ENCODE measurements at places on chromosomes 16 and 17. TPM values are rescaled to one million over a fixed set of nuclear protein-coding genes. Genes with fewer than 3 reads are reported as not detected.

Gene MYL4
- not detected for total RNA-seq

DNA sequence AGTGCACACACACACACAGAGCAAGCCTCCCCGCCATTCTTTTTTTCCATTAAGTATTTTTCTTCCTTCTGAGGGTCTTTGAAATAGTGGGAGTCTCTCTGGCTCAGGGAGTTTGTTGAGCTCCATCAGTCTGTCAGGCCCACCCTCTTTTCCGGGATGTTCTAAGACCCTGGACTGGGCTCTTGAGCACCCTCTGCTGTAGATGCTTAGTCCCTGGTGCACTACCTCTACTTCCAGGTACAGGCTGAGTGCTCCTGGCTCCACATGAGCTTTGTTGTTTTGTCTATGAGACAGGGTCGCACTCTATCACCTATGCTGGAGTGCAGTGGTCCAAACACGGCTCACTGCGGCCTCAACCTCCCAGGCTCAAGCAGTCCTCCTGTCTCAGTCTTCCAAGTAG, 20.7 kb downstream of the LIMD2 start:
- no peak overlapping the region for H3K4me3 ChIP-seq
- peaks cover 2% of the 10 kb centered on the region for H3K36me3 ChIP-seq
- no peaks in the 10 kb centered on the region for H3K27me3 ChIP-seq
- DNase-seq: no peak
- no peak overlapping the region for H3K27ac ChIP-seq

DNA sequence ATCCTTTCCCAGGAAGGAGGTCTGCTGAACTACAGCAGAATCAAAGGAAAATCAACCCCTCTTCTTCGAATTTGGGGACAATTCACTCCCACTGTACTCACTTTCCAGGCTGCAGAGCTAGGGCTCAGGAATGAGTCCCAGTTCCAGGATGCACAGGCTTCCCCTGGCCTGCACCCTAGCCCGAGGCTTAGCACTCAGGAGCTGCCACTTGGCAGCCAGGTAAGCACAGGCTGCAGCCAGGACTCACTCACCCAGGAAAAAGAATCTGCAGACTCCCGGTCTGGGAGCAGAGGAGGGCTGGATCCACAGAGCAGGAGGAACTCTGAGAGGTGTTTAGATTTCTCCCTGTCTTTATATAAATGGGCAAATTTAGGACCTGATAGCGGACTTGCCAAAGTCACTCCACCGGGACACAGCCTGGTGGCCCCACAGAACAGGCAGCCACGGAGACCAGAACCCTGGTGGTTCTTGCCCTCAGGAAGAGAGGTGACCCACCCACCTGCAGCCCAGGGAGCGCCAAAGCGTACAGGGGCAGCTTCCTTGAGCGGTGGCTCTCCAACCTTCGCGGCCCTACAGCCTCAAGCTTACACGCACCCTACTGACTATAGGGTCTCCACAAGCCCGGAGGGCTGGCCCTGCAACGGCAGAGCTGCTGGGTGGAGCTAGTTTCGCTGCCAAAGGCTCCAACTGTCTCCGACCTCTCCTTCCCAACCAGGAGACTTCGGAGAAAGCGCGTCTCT, 4.8 kb downstream of the CBLN1 start:
- H3K27me3 ChIP-seq: peaks cover 78% of the 10 kb centered on the region
- no peak overlapping the region for H3K4me3 ChIP-seq
- H3K4me1 ChIP-seq: peaks cover 15% of the 10 kb centered on the region
- H3K36me3 ChIP-seq: no peaks in the 10 kb centered on the region
- H3K27ac ChIP-seq: no peak overlapping the region

DNA sequence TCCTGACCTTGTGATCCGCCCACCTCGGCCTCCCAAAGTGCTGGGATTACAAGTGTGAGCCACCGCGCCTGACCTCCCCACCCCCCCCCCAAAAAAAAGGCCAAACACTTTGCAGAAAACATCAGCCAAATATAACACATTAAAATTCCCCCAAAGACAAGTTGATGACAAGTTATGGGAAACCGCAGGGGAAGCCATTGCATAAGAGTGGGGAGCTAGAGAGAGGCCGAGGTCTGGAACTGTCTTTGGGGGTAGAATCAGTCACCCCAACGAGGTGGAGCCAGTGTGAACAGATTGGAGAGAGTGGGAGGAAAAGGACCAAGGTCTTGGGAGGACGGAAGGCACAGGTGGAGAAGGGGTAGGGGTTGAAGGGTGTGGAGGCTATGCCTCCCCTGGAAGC, 2.8 kb downstream of the DRC3 start:
- no peak overlapping the region for H3K27ac ChIP-seq
- no peak overlapping the region for H3K4me3 ChIP-seq
- no peaks in the 10 kb centered on the region for H3K27me3 ChIP-seq

- H3K4me1 ChIP-seq: no peaks in the 10 kb centered on the region
- H3K4me3 ChIP-seq: no peak overlapping the region
- DNase-seq: no peak
These were observed 73.6 kb downstream of the LMF1 start for GRCh38 chr16:897200-897543.

DNA sequence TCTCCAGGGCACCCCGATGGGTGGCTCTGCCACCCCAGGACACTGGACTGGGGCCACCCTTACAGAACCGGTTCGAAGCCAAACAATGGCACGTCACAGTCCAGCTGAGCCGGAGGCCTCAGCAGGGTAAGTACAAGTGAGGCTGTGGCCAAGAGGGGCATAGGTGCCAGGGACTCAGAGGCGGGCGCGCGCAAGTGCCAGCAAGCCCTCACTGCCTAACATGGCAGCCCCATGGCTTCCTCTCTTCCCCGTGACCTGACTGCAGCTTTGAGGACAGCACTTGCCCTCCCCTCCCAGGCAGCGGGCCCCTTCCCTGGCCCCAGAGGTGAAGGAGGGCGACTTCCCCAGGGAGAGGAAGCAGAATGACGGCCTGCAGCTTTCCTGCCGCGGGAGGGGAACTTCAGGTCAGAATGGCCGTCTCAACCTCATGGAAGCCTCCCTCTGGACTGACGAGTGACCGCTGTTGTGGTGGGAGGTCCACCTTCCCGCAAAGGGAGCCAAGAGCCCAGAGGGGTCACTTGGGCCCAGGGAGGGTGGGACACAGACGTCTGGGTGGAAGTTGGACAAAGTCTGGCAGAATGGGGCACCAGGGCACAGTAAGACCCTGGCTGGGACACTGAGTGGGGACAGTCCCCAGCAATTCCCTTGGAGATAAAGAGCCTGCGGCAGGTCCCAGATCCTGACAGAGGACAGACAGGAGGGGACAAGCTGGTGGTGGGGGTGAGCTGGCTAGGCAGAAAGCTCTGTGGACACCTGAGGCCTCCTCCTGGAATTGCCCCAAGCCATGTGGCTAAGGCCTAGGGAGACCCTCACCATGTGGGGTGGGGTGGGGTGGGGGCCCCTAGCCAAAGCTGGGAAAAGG, 52.1 kb upstream of the TOB1 start:
- no peak overlapping the region for H3K4me3 ChIP-seq
- peak overlapping the region; percentile 77 for H3K27ac ChIP-seq
- peaks cover 66% of the 10 kb centered on the region for H3K4me1 ChIP-seq
- DNase-seq: no peak
- H3K27me3 ChIP-seq: no peaks in the 10 kb centered on the region
- H3K36me3 ChIP-seq: no peaks in the 10 kb centered on the region

DNA sequence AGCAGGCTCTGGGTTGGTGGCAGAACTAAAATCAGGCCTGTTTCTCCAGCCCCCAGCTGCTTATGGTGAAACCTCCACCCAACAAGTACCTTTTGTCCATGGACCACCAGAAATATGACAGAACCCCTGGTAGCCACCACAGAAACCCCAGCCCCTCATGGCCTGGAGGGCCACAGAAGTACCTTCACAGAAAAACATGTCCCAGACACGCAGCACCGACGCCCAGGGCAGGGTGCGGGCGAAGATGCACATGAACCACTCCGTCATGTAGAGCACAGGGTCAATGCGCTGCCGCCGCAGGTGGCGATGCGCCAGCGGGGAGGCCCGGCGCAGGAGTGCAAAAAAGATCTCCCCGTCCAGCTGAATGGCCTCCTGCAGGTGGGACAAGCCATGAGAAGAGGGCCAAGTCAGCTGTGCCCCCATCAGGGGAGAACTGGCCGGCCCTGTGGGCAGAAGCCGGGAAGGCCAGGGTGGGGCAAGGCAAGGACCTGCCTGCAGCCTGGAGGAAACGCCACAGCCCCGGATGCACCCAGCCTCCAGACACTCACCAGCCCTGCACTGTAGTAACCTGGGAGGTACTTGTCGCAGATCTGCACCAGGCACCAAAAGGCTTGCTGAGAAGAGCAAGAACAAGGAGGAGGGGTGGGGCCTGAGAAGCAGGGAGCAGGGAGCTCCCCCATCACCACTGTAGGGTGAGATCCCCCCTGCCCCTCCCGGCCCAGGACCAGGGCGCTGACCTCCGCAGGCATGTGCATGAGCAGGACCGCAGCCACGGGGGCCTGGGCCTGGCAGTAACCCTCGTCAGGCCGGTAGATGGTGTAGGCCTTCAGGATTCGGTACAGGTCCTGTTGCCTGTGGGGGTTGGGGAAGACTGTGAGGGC, 4.1 kb upstream of the CD2BP2 start:
- H3K27me3 ChIP-seq: no peaks in the 10 kb centered on the region
- H3K4me1 ChIP-seq: peaks cover 20% of the 10 kb centered on the region
- DNase-seq: no peak
- H3K27ac ChIP-seq: peak overlapping the region; percentile 61

DNA sequence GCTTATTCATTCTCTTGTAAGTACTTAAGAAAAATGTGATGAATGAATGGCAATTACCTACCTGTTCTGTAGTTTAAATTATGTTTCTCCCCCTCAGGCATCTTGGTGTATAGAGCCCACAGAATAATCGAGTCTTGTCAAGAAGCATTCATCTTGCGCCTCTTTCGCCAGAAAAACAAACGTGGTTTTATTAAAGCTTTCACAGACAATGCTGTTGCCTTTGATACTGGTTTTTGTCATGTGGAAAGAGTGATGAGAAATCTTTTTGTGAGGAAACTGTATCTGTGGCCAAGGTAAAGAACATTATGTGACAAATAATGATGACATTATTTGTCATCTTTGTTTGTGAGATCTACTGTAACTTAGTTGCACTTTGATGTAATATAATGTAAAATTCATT, 6.5 kb downstream of the ERCC4 start:
- H3K27ac ChIP-seq: no peak overlapping the region
- DNase-seq: no peak
- no peaks in the 10 kb centered on the region for H3K27me3 ChIP-seq

GRCh38 chr17:31511580-31511979, 120.1 kb downstream of the RAB11FIP4 start:
- no peak overlapping the region for H3K4me3 ChIP-seq
- no peak for DNase-seq
- H3K36me3 ChIP-seq: peaks cover 2% of the 10 kb centered on the region
- no peak overlapping the region for H3K27ac ChIP-seq
- no peaks in the 10 kb centered on the region for H3K27me3 ChIP-seq

DNA sequence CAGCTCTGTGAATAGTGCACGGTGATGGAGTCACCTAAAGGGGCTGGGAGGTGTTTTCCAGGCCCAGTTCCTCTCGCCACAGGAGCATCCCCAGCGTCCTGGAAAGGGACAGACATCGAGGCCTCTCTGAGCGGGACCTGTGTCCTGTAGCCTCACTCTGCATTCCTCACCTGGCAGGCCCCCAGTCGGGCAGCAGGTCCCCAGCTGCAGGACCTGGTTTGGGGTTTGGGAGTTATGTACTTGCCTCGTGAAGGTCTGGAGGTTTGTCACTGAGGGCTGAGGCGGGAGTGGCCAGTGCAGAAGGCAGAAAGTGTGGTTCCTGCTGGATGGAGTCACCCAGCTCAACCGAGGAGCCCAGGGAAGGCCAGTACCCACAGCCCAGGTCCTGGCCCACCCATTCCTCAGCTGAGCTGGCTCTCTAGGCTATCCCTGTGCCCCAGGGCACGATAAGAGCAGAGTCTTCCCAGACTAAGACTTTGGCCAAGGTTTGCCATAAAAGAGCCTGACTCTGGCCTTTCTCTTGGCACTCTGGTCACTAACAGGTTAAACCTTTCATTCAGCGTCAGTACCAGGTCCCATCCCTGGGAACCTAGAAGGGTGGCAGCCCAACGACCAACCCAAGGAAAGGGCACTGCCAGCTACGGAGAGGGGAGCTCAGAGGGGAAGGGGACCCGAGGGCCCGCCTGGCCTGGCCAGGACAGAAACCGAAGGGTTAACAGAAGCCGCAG, 24.4 kb downstream of the TBX4 start:
- H3K4me3 ChIP-seq: no peak overlapping the region
- H3K27ac ChIP-seq: no peak overlapping the region
- H3K27me3 ChIP-seq: peaks cover 10% of the 10 kb centered on the region
- H3K36me3 ChIP-seq: no peaks in the 10 kb centered on the region
- H3K4me1 ChIP-seq: no peaks in the 10 kb centered on the region

Gene CEP20
- total RNA-seq: 49.0 TPM

DNA sequence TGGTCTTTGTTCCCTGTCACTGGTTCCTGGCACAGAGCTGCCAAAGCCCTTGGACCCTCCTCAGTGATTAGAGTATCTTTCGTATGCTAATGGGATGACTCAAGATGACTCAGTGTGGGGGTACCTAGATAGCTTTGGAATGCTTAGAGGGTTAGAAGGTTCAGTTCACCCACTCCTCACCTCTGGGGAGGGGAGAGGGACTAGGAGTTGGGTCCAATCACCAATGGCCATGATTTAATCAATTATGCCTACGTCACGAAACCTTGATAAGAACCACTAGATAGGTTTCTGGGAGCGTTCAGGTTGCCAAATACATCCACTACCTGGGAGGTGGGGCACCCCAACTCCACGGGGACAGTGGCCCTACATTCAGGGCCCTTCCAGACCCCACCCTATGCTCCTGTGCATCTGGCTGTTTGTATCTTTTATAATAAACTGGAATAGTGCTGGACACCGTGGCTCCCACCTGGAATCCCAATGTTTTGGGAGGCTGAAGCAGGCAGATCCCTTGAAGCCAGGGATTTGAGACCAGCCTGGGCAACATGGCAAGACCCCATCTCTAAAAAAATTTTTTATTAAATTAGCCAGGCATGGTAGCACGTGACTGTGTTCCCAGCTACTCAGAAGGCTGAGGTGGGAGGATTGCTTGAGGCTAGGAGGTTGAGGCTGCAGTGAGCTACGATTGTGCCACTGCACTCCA, 29.2 kb upstream of the LITAF start:
- peaks cover 41% of the 10 kb centered on the region for H3K4me1 ChIP-seq
- no peak overlapping the region for H3K27ac ChIP-seq
- no peaks in the 10 kb centered on the region for H3K27me3 ChIP-seq
- DNase-seq: no peak
- no peak overlapping the region for H3K4me3 ChIP-seq

GRCh38 chr16:739560-740458, 988 bp downstream of the CIAO3 start:
- peak overlapping the region; percentile 81 for H3K4me3 ChIP-seq
- H3K36me3 ChIP-seq: peaks cover 10% of the 10 kb centered on the region
- H3K27me3 ChIP-seq: no peaks in the 10 kb centered on the region
- DNase-seq: no peak
- H3K27ac ChIP-seq: no peak overlapping the region

GRCh38 chr17:51684214-51684613, 423.9 kb downstream of the UTP18 start:
- peaks cover 10% of the 10 kb centered on the region for H3K27me3 ChIP-seq
- no peak for DNase-seq
- H3K4me1 ChIP-seq: no peaks in the 10 kb centered on the region
- no peaks in the 10 kb centered on the region for H3K36me3 ChIP-seq
- no peak overlapping the region for H3K4me3 ChIP-seq

- no peak overlapping the region for H3K4me3 ChIP-seq
- H3K4me1 ChIP-seq: no peaks in the 10 kb centered on the region
- DNase-seq: no peak
- no peak overlapping the region for H3K27ac ChIP-seq
- H3K27me3 ChIP-seq: no peaks in the 10 kb centered on the region
These were observed 8.5 kb upstream of the SUPT4H1 start for GRCh38 chr17:58360296-58361063.

All from activated naive CD4-positive, alpha-beta T cell treated with anti-CD3 and anti-CD28 coated beads for 36 hours (primary cell).